ENCODE measurements at places on chromosomes 7 and 10.

DNA sequence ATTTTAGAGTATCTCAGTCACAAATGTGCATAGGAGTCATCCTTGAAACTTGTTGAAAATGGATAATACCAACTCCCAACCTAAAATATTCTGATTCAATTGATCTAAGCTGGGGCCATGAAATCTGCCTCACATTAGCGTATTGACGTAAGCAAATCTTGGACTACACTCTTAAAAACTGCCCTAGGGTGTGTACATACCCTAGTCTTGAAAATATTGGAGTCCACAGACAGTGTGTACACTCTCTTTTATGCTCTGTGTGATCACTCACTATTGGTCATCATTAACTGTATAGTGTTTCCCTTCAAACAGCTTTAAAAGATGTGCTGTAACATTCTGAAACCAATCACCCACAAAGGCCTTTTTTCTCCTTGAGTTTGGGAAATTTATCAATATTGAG lies 102.9 kb upstream of the FERD3L start:
- no peak for DNase-seq

- no peak for DNase-seq
These were observed 38.5 kb downstream of the GOLGA7B start for GRCh38 chr10:97888134-97888533.

DNA sequence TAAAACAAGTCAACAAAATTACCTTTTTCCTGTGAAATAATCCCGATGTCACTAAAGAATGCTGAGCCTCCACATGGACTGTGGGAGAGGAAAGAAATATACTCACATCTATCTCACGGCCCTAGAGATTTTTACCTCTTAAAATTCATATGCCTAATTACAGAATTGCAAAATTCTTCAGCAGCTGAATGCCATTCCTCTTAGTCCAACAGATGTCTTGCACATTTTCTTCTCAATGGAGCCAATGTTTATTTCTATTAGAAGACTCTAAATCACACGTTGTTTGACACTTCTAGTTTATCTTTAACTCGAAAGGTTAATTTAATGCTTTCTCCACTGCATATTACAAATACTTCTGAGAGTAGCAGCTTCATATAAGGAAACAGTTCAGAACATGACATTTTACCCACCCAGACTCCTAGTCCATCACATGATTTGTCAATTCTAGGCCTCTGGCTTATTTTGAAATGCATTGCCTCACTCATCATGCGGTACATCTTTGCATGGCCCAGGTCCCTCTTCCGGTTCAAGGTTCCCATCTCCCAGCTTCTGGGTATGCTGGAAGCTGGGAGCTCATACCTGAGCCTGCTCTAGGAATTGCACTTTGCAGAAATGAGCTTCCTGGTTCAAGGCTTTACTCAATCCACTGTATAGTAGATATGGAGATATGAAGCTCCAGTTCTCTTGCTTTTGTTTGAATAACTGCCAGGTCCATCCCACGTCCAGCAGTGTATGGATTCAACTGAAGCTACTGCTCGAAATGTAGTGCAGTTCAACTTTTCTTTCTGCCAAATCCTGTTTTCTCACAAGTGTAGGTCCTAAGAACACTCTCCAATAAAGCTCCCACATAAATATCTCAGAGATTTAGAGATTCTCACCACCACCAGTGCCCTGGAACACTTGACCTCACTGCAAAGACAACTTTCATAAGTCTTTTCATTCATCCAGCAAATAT lies 306.2 kb downstream of the GPR37 start:
- no peak for DNase-seq

DNA sequence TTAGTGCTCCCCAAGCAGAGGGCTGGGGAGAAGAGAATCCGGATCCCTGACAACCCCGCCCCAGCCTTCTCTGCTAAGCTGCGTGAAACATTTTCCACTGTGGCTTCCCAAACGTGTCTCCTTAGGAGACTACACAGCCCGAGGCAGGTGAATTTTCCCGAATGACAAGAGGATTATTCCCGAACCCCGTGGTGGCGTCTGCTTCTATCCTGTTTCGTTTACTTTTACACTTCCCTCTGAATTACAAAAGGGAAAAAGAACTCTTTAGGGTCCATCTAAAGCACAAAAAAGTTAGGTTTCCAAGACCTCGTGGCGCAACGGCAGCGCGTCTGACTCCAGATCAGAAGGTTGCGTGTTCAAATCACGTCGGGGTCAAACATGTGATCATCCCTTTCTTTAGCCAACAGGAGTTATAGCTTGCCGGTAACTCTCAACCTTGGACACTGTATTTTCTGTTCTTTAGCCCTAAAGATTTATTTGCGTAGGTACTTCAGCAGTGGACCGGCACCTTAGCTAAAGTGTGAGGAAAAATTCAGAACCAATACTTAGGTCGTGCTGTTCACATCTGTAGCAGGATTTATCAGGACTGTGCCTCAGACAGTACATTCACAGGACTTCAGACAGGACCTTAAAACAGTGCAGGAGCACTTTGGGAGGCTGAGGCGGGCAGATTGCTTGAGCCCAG lies 3.2 kb upstream of the ZNF789 start:
- DNase-seq: no peak

GRCh38 chr10:80491251-80492102 lies 37.4 kb downstream of the TSPAN14 start:
- DNase-seq: no peak

DNA sequence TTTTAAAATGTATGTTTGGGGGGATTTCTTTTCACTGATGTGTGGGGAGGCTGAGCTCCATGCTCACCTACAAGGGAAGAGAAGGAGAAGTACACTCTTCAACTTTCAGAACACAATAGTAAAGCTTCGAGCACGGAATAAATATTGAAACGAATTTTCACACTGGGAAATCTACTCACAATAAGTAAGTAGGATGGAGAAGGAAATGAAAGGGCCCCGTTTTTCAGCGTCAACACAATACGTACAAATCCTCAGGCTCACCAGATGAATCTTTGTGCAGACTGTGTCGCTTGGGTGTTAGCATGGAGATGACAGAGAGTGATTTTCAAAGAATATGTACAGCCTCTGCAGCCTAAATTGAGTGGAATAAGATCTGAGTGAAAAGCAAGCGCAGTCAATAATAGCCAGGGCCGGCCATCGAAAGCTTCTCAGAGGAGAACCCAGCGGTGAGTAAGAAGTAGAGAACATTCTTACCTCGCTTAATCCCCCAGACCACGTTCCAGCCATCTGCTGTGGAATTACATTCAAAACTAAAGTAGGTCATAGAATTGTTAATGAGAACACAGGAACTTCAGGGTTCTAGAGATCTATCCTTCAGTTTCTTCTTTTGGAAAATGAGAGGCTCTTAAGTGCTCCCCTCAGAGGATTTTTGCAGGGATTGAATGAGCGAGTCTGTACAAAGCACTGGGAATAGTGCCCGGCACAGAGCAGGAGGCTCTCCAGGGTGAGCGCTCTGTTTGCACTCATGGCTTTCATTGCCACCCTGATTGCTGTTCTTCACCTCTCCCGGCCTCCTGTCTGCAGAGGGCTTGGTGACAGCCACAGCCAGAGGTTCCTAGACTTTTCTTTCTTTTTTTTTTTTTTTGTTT lies 292.8 kb downstream of the SFMBT2 start:
- no peak for DNase-seq

DNA sequence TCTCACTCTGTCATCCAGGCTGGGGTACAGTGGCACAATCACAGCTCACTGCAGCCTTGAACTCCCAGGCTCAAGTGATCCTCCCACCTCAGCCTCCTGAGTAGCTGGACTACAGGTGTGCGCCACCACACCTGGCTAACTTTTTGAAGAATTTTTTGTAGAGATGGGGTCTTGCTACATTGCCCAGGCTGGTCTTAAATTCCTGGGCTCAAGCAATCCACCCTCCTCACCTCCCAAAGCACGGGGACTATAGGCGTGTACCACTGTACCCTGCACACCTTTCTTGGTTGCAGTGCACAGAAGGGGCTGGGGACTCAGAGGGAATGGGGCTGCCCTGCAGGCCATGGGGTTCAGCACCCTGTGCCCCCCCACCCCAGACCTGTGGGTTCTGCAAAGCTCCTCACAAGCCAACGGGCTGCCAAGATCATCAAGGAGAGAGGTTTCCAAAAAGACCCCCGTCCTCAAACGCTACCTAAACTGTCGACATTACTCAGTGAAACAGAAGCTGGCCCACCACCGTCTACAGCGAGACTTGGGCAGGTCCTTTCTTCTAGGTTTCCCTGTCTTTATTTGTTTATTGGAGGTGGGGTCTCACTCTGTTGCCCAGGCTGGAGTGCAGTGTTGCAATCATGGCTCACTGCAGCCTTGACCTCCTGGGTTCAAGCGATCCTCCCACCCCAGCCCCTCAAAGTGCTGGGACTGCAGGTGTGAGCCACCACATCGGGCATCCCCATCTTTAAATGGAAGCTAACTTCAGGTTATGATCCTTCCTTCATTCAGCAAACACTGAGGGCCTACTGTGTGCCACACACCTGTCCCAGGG lies 26.6 kb upstream of the ELFN1 start:
- DNase-seq: no peak

GRCh38 chr7:87570178-87570577 lies 30.5 kb downstream of the ABCB1 start:
- DNase-seq: no peak

GRCh38 chr10:100338434-100339036 lies 8.5 kb upstream of the SCD start:
- peak; percentile 63 for DNase-seq

GRCh38 chr7:28510026-28510369 lies 97.7 kb downstream of the CREB5 start:
- DNase-seq: no peak

All from stimulated activated CD8-positive, alpha-beta memory T cell treated with anti-CD3 and anti-CD28 coated beads, Interleukin-4, amount 100 ng/mL, for 1 hour (primary cell).